Activated CD4-positive, CD25-positive, alpha-beta regulatory T cell (primary cell): ENCODE measurements at places on chromosomes 12 and 14.

GRCh38 chr14:101410126-101410525 is 151.2 kb upstream of the DIO3 start:
- DNase-seq = no peak

GRCh38 chr12:13368971-13369370 is 172.4 kb downstream of the EMP1 start:
- DNase-seq = no peak

- DNase-seq = no peak
These were observed 8.7 kb downstream of the TMEM253 start for GRCh38 chr14:21109377-21110138.

DNA sequence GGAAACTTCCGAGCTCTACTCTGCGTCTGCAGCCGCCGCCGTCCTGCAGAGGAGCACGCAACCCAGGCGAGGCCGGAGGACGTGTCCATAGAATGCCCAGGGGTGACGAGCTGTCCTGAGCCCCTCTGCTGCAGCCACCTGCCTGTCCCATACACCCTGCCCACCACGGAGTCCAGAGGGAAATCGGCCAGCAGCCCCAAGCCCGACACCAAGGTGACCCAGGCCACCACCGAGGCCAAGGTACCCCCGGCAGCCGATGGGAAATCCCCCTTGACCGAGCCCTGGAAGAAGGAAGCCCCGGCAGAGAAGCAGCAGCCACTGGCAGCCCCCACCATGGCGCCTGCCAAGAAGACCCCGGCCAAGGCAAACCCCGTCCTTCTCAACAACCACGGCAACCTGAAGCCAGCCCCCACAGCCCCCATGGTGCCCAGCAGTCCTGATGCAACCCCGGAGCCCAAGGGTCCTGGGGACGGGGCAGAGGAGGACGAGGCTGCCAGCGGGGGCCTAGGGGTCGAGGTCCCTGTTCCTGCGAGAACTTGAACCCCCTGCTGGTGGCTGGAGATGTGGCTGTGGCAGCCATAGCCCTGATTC is 128.7 kb upstream of the C14orf180 start:
- no peak for DNase-seq

- no peak for DNase-seq
These were observed 485.0 kb downstream of the PRKD1 start for GRCh38 chr14:29442696-29443095.

GRCh38 chr14:74064426-74064825 is 19.8 kb downstream of the ALDH6A1 start:
- DNase-seq = no peak

- DNase-seq = no peak
These were observed 59.3 kb downstream of the C14orf132 start for GRCh38 chr14:96098309-96098998.

DNA sequence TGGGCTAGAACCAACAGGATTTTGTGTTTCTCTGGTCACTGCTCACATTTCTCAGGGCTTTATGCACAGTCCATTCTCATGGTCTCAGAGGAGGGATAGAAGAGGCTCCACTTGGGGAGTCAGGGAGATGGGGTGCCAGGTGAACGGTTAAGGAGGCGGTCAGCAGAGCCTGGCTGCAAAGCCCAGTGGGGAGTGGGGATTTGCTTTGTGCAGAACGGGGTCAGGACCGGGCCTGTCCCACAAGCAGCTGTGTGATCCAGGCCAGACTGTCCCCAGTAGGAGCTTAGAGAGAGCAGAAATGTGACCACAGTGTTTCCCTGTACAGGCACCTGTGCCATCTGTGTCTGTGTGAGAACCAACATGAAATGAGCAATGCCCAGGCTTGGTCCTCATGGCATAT is 4.1 kb downstream of the CMTM5 start:
- DNase-seq = no peak

- no peak for DNase-seq
These were observed 915.8 kb downstream of the VRK1 start for GRCh38 chr14:97713023-97713422.

GRCh38 chr14:56324856-56325699 is 206.9 kb downstream of the PELI2 start:
- no peak for DNase-seq
